Hindlimb muscle (tissue), 1 donor: ENCODE measurements at places on chromosomes 11 and 22.

- no peak for DNase-seq
Measured at GRCh38 chr11:130022799-130023198, 20.2 kb upstream of the PRDM10 start.

DNA sequence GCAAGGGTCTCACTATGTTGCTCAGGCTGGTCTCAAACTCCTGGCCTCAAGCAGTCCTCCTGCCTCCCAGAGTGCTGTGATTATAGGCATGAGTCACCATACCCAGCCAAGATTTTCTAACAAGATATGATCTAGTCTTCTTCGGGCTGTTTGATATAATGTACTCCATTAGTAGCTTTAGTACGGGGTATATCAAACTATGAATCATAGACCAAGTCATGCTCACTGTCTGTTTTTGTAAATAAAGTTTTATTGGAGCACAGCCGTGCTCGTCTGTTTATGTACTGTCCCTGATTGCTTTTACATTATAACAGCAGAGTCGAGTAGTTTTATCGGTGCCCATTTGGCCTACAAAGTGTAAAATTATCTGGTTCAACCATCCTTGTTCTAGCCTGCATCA, 43.9 kb upstream of the GRIK4 start:
- DNase-seq, result no peak

DNA sequence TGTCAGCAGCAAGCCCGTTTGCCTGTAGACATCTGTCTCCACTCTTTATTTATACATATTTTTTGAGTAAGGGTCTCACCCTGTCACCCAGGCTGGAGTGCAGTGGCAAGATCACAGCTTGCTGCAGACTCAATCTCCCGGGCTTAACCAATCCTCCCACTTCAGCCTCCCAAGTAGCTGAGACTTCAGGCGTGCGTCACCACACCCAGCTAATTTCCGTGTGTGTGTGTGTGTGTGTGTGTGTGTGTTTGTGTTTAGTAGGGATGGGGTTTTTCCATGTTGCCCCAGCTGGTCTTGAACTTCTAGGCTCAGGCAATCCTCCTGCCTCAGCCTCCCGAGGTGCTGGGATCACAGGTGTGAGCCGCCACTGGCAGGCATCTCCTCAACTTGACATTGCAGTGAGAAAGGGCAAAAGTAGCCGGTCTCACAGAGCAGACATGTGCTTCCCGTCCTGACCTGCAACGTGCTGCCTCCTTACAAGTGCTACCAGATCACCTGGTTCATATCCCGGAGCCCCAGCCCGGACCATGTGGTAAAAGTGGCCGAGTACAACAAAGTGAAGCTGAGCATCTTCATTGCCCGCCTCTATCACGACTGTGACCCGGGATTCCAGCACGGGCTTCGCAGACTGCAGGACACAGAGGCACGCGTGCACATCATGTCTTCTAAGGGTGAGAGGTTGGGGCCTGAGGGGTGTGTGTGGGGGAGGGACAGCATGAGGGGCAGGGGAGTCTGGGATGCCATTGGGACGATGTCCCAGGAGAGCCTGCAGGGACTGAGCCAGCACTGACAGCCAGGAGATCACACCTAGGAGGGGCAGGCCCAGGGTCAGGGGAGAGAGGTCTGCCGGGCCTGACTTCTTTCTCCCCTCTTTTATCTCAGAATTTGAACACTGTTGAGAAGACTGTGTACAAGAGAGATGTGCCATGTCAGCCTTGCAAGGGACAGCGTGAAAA, 5.6 kb upstream of the APOBEC3H start:
- no peak for DNase-seq

GRCh38 chr11:15918212-15918611, 438.1 kb downstream of the SOX6 start:
- no peak for DNase-seq

DNA sequence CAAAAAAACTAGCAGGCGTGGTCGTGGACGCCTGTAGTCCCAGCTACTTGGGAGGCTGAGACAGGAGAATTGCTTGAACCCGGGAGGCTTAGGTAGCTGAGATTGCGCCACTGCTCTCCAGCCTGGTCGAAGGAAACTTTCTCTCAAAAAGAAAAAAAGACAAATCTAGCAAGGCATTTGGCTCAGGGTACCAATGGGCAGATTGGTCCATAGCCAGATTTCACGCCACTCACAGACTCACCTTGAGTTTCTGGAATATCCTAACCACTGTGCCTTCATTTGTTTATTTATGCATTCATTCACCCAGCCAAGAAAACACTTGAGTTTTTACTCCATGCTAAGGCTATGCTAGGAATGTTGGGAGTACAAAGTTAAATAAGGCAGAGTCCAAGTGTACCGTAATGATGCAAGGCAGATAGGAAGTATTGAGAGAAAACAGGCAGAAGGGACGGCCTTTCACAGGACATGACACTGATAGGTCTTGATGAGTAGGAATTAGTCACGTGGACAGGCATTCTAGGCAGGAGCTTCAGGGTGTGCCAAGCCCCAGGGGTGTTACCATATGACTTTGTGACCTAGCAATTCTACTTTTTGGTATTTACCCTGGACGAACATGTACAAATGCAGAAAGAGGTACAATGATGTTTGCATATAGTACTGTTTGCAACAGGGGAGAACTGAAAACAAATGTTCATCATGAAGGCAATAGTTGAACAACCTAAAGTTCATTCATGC, 3.0 kb upstream of the PACSIN3 start:
- DNase-seq, result no peak

DNA sequence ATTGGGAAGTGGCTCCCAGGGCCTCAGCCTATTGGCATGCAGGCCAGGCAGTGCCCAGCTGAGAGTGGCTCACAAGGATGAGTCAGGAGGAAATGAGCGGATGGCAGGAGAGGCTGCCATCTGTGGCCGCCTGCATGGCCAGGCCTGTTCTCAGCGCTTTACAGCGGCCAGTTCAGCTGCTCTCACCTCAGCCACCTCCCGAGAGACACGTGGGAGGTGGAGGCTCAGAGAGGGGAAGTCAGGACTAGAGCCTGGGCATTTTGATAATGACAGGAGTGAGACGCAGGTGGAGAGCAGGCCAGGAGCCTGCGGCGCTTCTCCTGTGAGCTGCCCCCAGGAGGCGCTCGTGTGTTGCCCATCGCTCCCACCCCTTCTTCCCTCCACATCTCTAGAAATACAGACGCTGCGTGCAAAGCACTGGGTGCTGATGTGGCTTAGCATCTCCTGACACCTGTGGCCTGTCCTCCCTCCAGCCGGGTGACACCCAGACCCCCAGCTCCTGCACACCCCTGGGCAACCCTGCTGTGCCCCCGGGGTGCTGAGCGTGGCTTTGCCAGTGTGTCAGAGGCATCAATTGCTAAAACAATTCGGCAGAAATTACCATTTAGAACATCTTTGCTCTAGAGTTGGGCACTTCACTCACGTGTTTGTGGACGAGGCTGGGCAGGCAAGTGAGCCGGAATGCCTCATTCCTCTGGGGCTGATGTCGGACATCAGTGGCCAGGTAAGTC, 21.4 kb upstream of the PANX2 start:
- no peak for DNase-seq

- no peak for DNase-seq
Measured at GRCh38 chr22:44535362-44536095, 37.5 kb upstream of the RTL6 start.

- DNase-seq, result no peak
Measured at GRCh38 chr11:125778728-125779127, at the start of gene PATE2. Gene PATE2, minus strand, starts transcription at chr11:125778828. Its CDS starts 55 bp downstream, at chr11:125778773.

GRCh38 chr22:25485626-25486545, 78.6 kb upstream of the GRK3 start:
- DNase-seq, result no peak

DNA sequence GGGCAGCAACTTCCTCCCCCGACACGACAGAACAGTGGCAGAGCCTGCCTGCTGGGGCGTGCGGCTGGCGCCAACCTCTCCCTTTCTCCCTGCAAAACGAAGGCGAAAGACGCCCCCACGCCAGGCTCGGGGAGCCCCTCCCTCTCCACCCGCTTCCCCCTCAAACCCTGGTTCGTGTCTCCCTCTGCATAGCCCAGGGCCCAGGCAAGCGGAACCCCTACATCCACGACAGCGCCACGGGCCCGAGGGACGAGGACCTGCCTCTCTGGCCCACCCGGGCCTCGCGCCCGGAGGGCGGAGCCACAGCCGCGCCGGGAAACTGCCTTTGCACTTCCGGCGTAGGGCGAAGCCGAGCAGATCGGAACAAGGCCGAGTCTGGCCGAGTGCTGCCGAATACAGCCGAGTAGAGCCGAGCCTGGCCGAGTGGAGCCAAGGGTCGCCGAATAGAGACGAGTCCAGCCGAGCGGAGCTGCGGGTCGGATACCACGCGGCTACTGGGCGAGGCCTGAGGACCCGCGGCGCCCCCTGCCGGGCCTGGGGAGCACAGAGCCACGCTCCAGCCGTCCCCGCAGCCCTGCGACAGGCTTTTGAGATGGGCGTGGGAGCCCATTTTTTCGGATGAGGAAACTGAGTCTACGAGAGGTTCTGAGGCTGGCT, 11.2 kb upstream of the C1QTNF6 start:
- DNase-seq, result peak; percentile 99

DNA sequence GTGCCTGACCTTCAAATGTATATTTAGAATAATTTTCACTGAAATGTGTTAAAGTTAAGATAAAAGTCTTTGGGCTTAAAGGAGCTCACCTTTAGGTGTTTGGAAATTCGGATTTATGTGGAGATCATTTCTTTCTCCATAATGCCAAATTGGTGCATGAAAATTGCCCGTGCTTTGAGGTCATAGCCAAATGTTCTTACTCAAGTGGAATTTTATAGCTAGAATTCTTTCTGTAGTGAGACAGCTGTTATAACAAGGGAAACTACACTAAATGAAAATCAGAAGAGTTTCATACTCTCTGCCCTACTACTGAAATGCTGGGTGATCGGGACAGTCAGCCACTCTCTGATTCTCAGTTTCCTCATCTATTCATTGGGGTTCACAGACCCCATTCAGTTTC, 89.5 kb upstream of the DBX1 start:
- DNase-seq, result no peak

DNA sequence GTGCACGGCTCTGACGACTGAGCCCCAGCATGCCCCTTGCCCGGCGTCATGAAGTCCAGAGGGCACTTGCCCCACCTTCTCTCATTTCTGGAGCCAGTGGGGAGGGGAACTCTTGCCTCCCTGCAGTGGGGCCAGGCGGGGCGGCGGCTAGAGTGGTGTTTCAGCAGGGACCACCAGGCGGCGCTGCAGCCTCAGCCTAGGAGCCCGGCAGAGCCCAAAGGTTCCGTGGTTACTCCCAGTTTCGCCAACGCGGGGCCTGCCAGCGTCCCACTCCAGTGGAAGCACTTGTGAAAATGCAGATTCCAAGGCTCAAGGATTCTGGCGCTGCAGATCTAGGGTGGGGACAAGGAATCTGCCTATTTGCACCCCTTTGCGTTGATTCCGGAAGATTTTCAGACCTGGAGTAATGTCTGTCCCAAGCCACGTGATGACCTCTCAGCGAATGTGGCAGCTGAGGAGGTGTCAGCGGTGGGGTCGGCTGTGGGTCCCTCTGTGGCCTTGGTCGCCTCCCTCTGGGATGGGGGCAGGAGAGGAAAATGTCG, 55.7 kb downstream of the CD82 start:
- peak; percentile 71 for DNase-seq

DNA sequence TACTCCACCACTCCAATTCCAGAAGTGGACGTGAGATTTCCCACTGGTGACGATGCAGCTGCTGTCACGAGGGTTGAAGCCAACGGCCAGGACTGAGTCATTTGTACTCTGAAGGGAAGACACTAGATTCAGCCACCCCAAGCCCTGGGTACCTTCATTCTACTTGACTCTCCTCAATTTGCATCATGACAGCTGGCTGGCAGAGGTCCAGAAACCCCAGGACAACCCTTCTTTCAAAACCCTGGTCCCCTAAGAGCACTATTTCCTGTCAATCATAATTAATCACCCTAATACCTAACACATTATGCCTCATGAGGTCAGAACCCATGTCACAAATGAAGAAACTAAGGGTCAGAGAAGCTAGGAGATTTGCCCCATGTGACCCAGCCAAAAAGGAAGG, 4.9 kb downstream of the EML3 start:
- DNase-seq, result no peak

GRCh38 chr11:62108971-62109404, 14.8 kb upstream of the INCENP start:
- DNase-seq, result no peak

- no peak for DNase-seq
Measured at GRCh38 chr11:95138448-95138847, 48.8 kb downstream of the ENDOD1 start.

DNA sequence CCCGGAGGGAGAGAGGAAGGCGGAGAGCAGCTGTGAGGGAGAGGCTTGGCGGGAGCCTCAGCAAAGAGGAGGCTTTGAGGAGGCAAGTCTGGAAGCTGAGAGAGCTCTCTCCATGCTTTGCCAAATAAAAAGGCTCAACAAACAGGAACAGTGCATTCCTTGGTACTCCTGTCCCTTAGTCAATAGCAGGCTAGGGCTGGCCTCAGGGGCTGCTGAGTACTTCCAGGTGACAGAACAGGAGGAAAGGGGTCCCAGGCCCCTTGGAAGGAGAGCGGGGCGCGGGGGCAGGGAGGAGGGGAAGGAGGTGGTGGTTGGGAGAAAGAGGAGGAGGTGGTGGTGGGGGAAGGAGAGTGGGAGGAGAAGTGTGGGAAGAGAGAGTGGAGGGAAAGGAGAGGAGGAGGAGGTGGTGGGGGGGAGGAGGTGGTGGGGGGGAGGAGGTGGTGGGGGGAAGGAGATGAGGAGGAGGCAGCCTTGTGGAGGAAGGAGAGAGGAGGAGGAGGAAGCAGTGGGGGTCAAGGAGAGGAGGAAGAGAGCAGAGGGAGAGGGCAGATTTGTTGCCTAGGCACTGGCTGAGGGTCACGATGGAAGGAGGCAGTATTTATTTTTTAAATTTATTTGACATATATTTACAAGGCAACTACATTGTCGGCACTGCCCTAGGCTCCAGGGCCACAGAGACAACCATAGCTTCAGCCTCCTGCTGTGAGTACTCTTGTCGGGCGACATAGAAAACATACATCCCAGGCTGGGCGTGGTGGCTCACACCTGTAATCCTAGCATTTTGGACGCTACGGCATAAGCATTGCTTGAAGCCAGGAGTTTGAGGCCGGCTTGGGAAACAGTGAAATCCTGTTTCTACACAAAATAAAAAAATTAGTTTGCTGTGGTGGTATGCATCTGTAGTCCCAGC, 74.2 kb upstream of the ZBED5 start:
- no peak for DNase-seq

DNA sequence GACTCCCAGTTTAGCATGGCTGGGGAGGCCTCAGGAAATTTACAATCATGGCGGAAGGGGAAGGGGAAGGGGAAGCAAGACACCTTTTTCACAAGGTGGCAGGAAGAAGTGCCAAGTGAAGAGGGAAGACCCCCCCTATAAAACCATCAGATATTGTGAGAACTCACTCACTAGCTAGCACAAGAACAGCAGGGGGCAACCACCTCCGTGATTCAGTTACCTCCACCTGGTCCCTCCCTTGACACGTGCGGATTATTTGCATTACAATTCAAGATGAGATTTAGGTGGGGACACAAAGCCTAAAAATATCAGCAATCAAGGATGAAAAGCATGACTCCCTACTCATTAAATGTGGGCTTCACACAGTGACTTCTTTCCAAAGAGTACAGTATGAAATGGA, 155.0 kb upstream of the CCDC90B start:
- no peak for DNase-seq

DNA sequence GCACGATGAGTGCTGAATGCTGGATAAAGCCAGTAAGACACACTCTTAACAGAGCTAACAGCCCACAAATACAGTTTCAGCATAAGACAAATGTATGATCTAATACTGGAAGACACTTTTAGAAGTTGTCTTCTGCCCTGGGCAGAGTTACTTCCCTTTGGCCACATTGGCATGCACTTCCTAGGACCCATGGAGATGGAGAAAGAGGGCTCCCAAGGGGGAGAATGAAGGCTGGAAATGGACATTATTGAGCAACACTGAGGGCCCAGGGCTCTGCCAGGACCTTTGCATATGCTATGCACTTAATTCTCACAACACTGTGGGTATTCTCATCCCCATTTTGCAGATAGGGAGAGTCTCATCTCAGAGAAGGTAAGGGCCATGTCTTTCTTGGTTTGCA, 123.1 kb downstream of the ADAMTS15 start:
- DNase-seq, result no peak
